ENCODE measurements at places on chromosomes 12 and 14. TPM values are rescaled to one million over a fixed set of nuclear protein-coding genes. Genes with fewer than 3 reads are reported as not detected.

DNA sequence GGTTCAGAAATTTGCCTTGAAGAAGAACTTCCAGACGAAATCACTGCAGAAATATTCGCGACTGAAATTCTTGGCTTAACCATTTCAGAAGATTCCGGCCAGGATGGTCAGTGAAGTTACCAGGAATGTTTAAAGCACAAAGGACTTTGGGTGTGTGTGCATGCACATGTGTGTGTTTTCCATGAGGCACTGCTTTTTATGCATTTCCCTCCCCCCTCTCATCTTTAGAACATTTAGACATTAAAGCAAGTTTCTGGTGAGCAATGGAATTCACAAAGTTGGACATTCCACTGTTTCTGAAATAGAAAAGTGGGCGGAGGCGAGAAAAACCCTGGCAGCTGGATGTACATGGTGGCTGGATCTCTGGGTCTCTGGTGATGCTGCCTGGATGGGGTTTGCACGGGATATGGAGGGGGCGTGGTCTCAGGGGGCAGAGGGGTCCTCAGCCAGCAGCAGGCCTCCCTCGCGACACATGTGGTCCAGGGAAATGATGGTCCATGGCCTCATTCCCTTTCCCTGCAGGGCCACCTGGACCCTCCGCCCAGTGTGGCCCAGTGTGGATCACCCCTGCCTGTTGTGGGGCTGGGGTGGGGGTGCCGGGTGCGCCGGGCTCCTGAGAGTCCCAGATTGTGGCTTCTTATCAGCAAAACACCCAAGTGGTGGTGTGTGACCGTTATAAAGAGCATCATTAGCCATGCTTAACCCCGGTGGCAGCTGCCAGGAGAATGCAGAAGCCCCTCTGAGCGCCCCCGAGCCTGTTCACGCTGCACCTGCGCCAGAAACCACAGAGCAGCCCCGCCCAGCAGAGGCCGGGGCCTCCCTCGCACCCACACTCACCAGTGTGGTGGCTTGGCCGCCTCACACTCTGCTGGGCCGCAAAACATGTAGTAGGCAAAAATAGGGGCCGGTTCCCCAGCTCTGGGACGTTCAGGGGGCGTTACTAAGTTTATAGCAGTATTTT, 17.8 kb upstream of the BCL7A start:
- no peak for DNase-seq

GRCh38 chr14:34568803-34569202, 29.3 kb upstream of the EAPP start:
- DNase-seq = no peak

Gene CKAP4
- total RNA-seq = 283 TPM

- DNase-seq = no peak
Observed at GRCh38 chr12:100302081-100302480, 35.1 kb downstream of the SCYL2 start.

DNA sequence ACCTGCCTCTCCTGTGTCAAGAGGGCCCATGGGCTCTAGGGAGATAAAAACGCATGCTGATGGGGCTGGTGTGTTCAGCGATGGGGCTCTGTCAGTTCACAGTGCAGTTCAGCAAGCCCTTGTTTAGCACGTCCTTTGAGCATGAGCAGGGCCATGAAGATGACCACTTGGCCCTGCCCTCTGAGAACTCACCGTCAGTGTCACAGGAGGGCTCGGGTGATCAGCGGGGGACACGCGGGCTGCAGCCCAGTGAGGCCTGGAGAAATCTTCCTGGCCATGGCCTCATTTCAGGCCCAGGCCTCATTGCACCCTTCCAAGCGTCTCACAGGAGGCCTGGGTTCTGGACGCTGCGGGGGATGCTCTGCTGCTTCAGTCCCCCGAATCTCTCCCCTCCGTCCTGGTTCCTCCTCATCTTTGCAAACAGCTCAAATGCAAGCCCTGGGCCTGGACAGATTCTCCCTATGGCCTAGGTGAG, 181.6 kb downstream of the ADGRD1 start:
- no peak for DNase-seq
